ENCODE measurements at places on chromosomes 7 and 10.
A peak's percentile ranks its signal among the peaks of the same experiment; 100 is the strongest.

GRCh38 chr7:102992938-102993717 is 80.3 kb downstream of the LRRC17 start:
- DNase-seq, result peak; percentile 26

- DNase-seq, result peak; percentile 65
Observed at GRCh38 chr10:2839081-2839725, 228.1 kb upstream of the PFKP start.

DNA sequence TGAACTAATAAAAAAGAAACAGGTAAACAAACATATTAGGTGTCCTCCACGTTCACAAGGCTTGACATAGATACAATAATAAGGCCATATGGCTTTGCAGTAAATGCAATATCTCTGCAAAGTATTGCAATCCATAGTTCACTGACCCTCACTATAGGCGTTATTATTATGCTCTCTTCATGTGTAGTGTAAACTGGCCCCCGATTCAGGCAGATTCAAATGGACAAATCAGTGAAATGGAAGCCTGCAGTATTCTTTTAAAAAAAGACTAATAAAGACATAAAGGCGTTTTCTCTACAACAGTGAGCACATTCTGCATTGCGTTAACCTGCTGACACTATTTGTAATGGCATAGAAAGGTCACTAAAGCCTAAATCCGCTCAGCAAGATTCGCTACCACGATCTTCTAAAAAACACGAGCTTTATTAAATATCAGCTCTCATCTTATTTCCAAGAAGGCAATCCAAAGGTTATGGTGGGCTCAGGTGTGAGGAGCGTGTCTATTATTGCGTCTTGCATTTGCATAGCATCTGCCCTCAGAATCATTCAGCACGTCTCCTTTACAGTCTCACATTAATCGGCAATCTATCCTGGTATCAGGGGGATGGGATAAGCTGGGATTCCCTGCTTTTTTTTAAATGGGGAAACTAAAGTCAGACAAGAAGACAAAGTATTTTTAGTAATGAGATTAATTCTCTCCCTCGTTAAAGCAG is 36.2 kb downstream of the FRMD4A start:
- DNase-seq, result no peak

DNA sequence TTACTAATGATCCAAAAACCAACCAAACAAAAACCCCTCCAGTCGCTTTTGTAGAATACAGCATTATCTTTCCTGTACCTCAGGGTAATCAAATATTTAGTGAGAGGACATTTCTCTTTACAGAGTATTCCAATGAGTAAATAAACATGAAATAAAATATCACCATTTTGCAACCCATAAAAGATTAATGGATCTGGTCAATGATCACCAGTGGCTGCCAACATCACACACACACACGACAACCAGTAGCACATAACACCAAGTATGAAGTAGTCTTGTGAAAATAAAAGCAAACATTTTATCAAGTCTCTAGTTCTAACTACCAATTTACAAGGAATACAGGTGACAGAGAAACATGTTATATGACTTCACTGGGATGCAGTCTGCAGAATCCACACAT is 188.6 kb upstream of the IMMP2L start:
- no peak for DNase-seq

DNA sequence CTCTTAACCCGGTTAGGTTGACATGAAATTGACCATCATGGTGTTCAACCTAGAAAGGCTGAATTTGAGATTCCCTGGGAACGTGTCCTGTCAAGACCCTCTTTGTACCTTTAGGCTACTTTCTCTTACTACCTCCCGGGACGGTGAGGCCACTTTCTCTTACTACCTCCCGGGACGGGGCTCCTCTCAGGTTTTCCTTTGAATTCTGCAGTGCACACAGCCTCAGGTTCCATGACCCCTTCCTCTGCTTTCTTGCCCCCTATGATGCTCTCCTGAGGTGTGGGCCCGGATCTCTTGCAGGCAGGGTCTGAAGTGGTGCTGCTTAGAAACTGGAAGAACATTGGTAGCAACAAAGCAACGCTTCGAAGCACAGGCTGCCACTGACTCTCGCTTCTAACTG is 155.3 kb downstream of the CAMK1D start:
- no peak for DNase-seq

DNA sequence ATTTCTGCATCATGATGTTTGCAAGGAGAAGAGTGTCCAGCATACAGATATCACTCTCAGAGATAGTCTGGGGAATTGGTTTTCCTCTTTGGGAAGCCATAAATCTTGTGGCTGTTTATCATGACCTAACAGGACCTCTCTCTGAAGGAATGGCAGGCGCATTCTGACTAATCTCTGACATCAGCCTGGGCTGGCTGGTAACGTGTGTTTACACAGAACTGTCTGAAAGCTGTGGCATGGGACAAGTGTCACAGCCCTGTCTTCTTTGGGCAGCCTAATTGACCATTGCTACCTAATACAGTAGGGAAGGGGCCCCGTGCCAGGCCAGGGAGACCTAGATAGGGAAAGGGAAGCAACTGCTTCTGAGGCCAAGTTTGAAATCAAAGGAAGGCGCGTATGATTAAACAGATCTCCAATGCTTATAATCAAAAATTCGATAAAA is 73.9 kb upstream of the CABCOCO1 start:
- peak; percentile 64 for DNase-seq

DNA sequence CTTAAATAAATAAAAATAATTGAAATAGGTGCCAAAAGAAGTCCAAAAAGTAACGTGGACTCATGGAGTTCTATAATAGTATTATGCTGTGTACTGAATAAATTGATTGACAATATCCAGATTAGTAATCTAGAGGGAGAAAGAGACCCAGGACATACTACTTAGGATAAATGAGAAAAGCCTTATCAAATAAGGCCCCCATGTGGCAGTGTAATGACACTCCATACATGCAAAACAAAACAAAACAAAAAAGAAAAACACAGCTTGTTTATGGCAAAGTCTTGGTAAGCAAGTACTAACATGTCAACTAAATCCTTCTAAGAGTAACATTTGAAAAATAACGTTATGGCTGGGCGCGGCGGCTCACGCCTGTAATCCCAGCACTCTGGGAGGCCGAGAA is 3.6 kb upstream of the RUNDC3B start:
- DNase-seq, result peak; percentile 38

- DNase-seq, result peak; percentile 78
Observed at GRCh38 chr10:70699659-70700174, 27.4 kb downstream of the ADAMTS14 start.

Data from DMS53 (cell line).